COLO829 (cell line): ENCODE measurements at places on chromosomes 3 and 15.

DNA sequence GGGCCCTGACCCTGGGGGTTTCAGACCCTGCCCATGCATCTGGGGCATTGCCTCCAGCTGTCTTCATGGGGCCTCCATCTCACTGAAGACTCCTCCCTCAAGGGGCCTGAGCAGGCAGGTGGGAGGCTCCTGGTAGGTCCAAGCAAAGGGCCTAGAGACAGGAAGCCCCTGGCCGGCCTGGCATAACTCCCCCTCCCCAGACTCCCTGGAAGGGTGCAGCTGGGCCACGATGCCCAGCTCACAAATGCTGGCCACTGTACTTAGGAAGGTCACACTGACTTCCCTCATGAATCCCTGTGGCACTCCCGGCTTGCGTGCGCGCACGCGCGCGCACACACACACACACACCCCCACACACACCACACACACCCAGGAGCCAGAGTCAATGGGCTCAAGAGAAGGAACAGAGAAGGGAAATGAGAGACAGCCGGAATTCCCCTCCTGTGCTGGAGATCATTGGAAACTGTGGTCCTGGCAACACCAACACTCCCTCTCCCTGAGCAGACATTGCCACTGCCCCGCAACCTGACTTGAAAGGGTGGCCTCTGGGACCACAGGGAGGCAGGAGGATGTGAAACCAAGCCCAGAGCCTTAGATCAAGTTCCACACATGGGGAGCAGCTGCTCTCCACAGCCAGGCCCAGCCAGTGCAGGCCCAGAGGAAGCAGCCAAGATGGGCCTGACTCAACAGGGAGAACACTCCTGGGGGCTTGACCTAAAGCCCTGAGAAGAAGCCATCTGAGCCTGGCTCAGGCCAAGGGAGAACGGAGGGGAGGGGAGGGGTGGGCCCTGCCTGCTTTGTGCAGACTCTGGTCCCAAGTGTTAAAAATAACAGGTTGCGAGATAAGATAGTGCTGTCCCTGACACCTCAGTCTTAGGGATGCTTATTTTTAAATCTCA is 69.7 kb downstream of the SCN5A start:
- DNase-seq, result no peak

DNA sequence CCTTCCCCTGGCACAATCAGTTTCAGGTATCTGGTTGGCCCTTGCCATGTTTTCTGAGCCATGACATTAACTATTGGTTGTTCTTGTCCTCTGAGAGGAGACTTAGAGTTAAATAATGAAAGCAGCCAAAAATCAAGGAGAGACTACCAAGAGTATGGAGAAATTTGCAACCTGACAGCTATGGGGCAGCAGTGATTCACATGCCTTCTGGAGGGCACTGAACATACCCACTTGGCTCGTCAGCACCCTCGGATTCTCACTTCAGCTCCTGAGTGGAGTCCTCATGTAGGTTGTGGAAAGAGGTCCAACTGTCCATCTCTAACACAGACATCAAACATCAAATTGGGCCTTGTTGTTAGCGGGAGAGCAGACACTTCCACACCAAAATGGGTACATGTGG is 265.6 kb downstream of the EBLN2 start:
- no peak for DNase-seq

DNA sequence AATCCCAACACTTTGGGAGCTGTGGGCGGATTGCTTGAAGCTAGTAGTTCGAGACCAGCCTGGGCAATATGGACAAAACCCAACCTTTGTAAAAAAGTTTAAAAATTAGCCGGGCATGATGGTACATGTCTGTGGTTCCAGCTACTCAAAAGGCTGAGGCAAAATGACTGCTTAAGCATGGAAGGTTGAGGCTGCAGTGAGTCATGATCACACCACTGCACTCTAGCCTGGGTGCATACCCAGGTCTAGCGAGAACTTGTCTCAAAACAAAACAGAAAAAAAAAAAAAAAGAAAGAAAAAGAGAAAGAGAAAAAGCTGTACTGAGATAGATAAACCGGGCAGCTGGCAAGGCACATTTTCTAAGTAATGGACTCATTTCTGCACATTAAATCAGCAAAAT is 10.6 kb downstream of the ARPP19 start:
- DNase-seq, result no peak

- no peak for DNase-seq
These were observed 43.1 kb downstream of the XXYLT1 start for GRCh38 chr3:195227871-195228270.

GRCh38 chr3:150096700-150097587 is 126.2 kb upstream of the PFN2 start:
- no peak for DNase-seq

GRCh38 chr3:9064850-9065249 is 101.6 kb upstream of the RAD18 start:
- DNase-seq, result no peak

DNA sequence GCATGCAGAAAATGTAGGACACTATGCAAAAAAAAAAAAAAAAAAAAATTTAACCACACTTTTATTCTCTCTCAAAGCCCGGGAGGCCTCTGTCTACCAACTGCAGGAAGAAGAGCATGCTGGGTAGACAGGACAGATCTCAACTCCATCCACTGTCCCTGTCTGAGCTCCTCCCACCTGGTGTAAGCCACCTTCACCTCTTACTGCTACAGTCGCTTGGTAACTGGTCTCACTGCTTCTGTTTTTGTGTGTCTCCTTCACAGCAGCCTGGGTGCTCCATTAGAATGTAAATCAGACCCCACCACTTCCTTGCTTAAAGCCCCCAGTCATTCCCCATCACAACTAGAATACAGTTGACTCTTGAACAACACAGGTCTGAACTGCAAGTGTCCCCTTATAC is 115.1 kb upstream of the PROK2 start:
- no peak for DNase-seq

GRCh38 chr3:21484057-21484827 is 266.8 kb downstream of the ZNF385D start:
- peak; percentile 16 for DNase-seq

- DNase-seq, result no peak
These were observed 32.3 kb upstream of the SYNPR start for GRCh38 chr3:63245726-63246241.

DNA sequence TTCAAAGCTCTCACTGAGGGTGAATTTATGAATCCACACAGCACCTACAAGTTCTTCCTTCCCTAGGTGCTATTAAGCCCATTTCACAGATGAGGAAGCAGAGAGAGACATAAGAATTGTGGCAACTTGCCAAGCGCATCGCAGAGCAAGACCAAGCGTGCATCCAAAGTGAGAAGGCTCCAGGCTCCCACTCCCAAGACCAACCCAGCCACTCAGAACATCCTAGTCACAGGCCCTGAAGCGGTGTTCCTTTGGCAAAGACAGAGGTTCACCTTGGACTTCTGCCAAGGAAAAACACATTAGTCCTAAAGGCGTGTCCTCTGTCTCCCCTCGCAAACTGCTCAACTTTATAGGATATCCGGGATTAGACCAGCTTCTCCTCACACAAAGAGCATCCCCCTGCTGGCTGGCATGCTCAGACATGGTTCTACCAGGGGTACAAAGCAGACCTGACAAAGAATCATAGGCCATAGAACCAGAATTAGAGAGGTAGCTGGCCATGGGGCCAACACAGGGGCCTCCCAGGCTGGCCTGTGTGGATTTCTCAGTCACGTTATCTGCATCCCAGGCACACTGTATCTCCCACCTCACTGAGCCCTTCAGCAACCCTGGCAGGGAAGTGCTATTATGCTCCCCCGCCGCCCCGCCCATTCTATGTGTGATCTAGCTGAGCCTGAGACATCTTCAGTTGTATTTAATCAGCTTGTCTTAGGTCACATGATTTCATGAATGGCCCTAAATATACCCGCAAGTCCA is 160.2 kb downstream of the FOXP1 start:
- no peak for DNase-seq

DNA sequence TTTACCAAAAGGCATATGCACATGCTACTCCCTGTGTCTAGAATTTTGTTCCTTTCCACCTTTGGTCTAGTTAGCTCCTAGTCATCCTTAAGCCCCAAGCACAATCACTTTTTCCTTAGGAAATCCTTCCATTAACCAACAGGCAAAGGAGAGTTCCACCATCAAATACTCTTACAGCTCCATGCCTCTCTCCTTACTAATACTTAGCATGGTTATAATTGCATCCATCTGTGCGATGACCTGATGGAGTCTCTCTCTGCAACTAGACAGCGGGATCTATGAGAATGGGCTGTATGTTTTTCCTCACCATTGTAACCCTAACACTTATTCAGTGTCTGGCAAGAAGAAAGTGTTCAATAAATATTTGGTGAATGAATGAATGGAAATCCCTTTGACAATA is 69.3 kb upstream of the SMAD3 start:
- no peak for DNase-seq

GRCh38 chr3:165919284-165919683 is 82.1 kb upstream of the BCHE start:
- no peak for DNase-seq

- DNase-seq, result no peak
These were observed 682.6 kb downstream of the ROBO1 start for GRCh38 chr3:79085171-79085570.
